ENCODE measurements at places on chromosomes 5 and 9. TPM values are rescaled to one million over a fixed set of nuclear protein-coding genes. Genes with fewer than 3 reads are reported as not detected.

Gene DMGDH
- total RNA-seq, result 3.1 TPM

Gene ODF2
- 19.7 TPM for total RNA-seq

Gene CA9
- total RNA-seq, result not detected

Gene NR5A1
- not detected for total RNA-seq

Gene PNPLA7
- total RNA-seq, result 0.61 TPM

Gene PTGDS
- total RNA-seq, result 208 TPM

Gene SPATA9
- not detected for total RNA-seq

Gene RNF208
- 2.7 TPM for total RNA-seq

Gene UHRF2
- total RNA-seq, result 12.9 TPM

Data from esophagus squamous epithelium (tissue), 5 donors.